Frontal cortex (tissue), 4 donors: ENCODE measurements at places on chromosomes 2 and 18. TPM values are rescaled to one million over a fixed set of nuclear protein-coding genes. Genes with fewer than 3 reads are reported as not detected.

Gene ADRA2B
- total RNA-seq = under 0.01 TPM

Gene NYAP2
- 14.3 TPM for total RNA-seq

Gene ARL5A
- total RNA-seq = 64.8 TPM

Gene SERPINB3
- total RNA-seq = not detected

Gene GBX2
- total RNA-seq = 0.41 TPM

Gene C2orf15
- 4.5 TPM for total RNA-seq

Gene SOX11
- total RNA-seq = 345 TPM

Gene FBXO48
- total RNA-seq = 0.82 TPM

Gene ASTL
- total RNA-seq = not detected

Gene REG1B
- total RNA-seq = not detected

Gene ERBB4
- total RNA-seq = 75.0 TPM

Gene DHRS9
- 0.82 TPM for total RNA-seq

Gene SDC1
- 9.8 TPM for total RNA-seq

Gene ALKAL2
- total RNA-seq = 2.0 TPM
